ENCODE measurements at places on chromosomes 12 and 14.
A peak's percentile ranks its signal among the peaks of the same experiment; 100 is the strongest.

GRCh38 chr12:94674051-94674451, 23.7 kb upstream of the TMCC3 start:
- no peak for DNase-seq

GRCh38 chr14:26175658-26176057, 422.2 kb downstream of the NOVA1 start:
- DNase-seq, result no peak

DNA sequence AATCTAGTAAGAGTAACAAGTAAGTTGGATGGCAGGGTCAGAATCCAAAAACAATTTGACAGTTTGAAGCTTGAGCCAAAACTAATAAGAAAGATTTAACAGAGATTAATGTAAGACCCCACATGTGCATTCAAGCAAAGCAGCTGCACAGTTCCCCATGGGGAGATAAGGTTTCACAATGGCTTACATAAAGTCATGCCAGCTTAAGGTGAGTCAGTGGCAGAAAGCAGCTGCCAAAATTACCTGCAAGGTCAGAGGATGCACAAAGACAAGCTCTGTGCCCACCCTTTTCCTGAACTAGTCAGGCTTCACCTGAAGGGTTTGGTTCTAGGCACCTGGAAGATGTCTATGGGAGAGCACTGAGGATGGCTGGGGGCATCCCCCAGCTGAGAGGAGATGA, 36.6 kb upstream of the KRT77 start:
- DNase-seq, result no peak

DNA sequence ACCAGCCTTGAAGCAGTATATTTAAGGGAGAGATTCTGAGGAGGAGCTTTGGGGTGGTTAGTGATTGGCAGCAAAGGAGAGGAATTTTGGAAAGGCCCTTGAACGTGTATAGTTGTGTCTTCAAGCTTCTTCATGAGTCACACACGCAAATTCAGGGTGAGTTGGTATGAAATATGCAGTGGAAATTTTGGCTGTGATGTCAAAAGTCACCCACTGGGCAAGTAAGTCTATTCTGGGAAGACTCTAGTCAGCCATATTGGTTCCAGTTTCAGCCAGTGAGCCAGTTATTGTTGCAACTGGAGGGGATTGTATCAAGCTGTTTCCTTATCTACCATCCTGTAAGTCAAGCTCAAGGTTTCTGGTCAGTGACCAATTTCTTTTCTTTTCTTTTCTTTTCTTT, 32.0 kb upstream of the VASH1 start:
- no peak for DNase-seq

DNA sequence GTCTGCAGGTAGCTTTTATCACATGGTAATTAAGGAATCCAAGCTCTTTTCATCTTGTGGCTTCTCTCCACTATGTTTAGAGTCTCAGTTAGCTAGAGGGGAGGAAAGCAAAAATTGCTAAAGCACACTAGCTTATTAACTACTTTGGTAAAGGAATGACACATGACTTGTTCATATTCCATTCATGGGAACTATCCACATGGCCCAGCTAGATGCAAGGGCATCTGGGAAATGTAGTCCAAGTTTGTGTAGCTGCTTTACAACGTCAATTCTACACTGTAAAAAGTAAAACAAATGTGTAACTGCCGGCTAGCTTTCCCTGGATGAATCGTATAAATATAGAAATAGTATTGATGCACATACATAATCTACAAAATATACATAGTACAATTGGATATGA, 244.5 kb upstream of the LRFN5 start:
- no peak for DNase-seq

- peak; percentile 32 for DNase-seq
Measured at GRCh38 chr14:79581912-79582576, 629.3 kb downstream of the DIO2 start.

GRCh38 chr14:98606816-98607215, 665.2 kb downstream of the BCL11B start:
- DNase-seq, result no peak

- DNase-seq, result no peak
Measured at GRCh38 chr14:99676657-99677056, 7.4 kb upstream of the CYP46A1 start.

GRCh38 chr12:40034712-40035111, 71.2 kb downstream of the SLC2A13 start:
- no peak for DNase-seq

DNA sequence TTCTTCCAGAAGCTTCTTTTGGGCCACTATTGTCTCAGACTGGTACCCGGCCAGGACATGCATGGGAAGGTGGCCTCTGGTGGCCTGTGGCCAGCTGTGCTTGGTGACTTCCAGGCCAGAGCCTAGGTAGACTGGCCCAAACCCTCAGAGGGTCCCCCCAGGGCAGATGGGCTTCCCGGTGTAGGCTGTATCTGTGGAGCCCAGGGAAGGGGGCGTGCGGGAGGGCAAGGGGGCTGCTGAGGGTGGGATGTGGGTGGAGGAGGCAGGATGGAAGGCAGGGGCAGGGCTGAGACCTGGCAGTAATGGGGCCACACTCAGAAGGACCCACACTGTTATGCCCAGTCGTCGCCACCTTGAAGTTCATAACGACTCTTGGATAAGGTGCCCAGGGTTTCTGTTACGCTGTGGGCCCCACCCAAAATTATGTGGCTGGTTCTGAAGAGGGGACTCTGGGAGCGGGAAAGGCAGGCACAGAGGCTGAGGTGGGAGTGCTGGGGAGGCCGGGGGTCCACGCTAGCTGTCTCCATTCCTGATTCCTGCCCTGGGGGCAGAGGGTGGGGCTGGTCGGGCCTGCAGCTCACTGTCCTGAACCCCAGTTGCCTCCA, 52.1 kb downstream of the KIF26A start:
- no peak for DNase-seq

DNA sequence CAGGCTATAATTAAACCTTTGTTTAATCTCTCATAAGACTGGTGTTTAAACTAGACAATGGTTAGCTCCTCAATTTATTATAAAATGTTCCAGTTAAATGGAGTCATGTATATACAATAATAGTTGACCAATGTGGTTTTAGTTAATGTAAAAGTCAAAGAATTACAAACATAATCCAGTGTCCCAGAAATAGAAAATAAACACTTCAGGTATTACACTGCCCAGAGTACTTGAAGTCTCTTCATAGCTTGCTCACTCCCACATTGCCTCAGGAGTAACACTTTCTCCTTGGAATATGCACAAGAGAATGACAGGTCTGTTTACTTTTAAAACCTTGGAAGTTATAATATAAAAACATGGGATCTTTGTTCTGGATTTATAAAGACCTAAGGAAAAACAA, 60.5 kb downstream of the SLC38A1 start:
- no peak for DNase-seq

DNA sequence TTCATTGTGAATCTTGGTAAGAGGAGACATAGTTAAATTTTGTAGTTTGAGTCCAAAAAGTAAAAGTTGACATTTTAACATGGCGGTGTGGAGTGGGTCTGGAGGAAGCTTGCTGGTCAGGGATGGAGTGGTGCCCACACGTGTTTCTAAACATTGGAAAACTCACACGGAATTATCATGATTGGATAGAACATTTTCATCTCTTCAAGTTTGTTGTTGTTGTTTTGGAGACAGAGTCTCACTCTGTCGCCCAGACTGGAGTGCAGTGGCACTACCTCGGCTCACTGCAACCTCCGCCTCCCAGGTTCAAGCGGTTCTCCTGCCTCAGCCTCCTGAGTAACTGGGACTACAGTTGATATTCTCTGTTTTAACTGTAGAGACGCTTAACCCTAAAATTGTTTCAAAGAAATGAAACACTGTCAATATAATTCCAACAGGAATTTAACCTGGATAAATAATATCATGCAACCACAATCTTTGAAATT, 502 bp upstream of the MBIP start:
- DNase-seq, result no peak

DNA sequence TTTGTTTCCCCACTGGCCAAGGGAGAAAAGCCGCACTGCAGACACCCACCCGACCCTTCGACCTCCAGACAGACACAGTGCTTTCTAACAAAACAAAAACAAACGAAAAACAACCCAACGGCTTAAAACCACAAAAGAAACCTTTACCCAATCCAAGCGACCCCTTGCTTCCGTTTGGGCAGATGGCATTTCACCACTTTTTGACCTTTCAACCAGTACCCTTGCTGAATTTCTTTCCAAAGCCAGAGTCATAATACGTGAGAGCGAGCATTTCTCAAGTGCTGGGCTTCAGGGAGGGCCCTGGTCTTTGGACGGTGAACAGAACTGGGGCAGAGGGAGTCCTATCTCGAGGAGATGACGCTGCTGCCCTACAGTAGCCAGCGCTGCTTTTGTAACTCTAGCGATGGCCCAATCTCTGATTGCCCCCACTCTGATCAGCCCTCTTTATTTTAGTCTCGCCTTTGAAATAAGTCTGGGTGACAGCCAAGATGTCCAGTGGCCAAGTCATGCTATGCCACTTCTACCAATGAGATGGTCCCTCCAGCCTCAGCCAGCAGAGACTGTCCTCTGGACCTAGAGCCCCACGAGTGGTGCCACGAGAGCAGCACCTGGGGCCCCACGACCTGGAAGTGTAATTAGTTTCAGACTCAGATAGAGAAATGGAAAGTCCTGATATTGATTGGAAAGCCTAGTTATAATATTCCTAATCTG, 21.9 kb upstream of the ADIPOR2 start:
- DNase-seq, result no peak

DNA sequence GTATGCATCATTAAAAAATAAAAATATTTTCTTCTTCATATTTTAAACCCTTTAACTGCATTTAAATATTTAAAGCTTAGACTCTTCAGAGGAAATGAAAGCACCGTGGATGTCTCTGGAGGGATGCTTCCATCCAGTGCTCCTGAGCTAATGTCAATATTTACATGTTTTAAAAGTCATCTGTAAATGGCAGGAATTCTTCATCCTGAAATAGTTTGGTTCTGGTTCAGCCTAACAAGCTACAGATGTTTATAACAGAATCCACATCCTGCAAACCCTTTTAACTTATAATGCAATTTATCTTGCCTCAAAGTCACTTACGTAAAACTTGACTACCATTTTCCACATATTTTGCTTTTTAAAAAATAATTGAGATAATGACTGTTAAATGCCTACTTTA, 1207.3 kb downstream of the SLC16A7 start:
- DNase-seq, result no peak

DNA sequence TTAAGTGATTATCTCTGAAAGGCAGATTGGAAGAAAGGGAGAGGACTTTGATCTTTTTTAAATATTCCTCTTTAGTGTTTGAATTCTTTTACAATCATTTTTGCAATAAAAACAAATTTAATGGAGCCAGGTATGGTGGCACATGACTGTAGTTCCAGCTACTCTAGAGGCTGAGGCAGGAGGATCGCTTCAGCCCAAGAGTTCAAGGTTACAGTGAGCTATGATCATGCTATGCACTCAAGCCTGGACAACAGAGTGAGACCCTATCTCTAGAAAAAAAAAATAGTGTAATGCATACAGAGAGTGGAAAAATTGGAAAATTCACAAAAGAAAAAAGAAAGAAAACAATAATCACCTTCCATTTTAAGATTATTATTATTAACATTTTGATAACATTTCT, 15.2 kb upstream of the HECTD1 start:
- DNase-seq, result no peak

DNA sequence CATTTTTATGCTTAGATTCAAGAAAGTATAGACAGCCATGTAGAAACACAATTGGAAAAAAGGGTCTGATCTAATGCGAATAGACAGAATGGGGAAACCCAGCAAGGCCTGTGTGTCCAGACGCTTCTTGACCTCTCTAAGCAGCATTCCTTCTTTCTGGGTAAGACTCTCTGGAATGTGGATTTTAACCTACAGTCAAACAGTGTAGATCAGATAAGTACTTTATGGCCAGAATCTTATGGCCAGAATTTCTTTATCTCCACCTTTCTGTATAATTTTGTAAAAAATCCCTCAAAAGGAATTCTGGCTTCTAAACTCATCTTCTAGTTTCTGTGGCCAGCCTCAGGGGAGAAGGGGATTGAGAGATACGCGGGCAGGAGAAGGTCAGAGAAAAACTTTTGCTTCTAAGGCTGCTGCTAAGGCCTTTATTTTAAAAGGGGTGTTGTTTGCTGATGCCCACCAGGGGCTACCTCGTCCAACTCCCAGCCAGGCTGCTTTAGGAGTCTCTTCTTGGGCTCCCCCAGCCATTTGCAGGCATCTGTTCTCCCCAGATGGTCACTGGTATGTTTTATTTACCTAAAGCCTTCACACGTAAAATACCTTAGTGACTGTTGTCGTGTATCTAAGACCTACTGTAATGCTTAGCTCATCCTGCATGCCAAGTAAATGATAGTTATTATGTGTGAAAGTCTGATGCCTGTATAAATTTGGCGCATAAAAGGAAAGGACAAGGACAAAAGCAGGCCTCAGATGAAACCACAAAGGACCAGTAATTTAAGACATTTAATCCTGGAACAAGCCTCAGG, 68.4 kb downstream of the ANO6 start:
- DNase-seq, result peak; percentile 83

GRCh38 chr12:117968151-117968789, 520 bp downstream of the KSR2 start:
- no peak for DNase-seq

GRCh38 chr14:68574461-68574860, 218.4 kb downstream of the ZFP36L1 start:
- DNase-seq, result no peak

GRCh38 chr12:116759783-116760621, 21.9 kb downstream of the RNFT2 start:
- DNase-seq, result no peak

Measured in fibroblast of upper back skin (primary cell).